ENCODE measurements at places on chromosomes 3 and 15.

DNA sequence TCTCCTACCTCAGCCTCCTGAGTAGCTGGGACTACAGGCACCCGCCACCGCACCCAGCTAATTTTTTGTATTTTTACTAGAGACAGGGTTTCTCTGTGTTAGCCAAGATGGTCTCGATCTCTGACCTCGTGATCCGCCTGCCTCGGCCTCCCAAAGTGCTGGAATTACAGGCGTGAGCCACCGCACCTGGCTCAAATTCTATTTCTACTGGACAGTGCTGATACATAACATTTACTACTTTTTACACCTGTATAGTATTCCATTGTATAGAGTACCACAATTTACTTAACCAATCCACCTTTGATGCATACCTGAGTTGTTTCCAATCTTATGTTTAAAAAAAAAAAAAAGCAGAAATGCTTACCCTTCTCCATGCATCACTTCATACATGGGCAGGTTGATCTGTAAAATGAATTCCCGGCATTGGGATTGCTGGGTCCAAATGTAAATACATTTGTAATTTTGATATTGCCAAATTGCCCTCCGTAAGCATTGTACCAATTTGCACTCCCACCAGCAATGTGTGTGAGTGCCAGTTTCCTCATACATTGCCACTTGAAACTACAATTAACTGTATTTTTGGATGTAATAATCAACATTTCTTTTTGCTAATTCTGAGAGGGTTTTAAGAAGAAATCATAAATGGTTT, 94.5 kb downstream of the NPTN start:
- DNase-seq: no peak

GRCh38 chr15:58590236-58590635, 158.4 kb downstream of the LIPC start:
- DNase-seq: no peak

DNA sequence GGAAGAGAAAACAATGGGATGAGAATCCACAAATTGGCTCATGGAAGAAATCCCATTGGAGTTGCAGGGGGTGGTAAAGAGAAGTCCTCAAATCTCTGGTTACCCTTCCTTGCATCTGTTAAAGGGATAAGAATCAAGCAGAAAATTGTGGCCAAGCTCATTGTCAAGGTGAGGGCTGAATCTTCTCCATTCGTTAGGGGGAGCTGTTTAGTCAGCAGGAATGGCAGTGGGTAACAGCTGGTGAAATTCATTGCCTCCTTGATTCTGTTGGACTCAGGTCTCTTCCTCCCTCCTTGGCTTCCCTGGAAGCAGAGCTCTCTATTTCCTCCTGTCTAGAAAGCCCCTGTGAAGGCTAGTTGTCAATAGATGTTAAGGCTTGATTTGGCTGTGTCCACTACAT, 343.1 kb upstream of the SEMA6D start:
- no peak for DNase-seq

- no peak for DNase-seq
Measured at GRCh38 chr3:130425484-130425883, 80.0 kb downstream of the COL6A5 start.

DNA sequence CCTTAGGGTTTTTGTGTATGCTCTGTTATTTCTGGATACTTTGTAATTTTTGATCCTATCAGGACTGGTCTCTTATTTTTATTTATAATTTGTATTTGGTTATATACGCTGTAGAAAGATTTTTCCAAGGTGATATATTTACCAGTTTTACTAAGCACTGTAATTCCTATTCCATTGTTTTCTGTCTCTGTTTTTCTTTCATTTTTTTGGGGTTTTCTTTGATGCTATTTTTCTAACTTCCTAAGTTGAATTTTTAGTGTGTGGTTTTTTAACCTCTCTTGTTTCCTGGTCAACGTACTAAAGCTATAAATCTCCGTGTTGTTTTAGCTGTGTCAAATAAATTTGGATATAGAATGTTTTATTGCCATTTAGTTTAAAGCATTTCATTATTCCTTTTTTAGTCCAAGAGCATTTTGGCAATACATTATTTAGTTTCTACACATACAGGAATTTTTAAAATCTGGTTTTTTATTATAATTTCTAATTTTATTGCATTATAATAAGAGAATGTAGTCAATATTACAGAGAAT, 128.1 kb upstream of the THRB start:
- no peak for DNase-seq

Measured in stimulated activated CD8-positive, alpha-beta memory T cell treated with anti-CD3 and anti-CD28 coated beads, Interleukin-4, amount 100 ng/mL, for 1 hour (primary cell).